ENCODE measurements at places on chromosomes 6 and 20.

GRCh38 chr6:96157018-96157565 lies 141.3 kb downstream of the FUT9 start:
- DNase-seq: no peak

DNA sequence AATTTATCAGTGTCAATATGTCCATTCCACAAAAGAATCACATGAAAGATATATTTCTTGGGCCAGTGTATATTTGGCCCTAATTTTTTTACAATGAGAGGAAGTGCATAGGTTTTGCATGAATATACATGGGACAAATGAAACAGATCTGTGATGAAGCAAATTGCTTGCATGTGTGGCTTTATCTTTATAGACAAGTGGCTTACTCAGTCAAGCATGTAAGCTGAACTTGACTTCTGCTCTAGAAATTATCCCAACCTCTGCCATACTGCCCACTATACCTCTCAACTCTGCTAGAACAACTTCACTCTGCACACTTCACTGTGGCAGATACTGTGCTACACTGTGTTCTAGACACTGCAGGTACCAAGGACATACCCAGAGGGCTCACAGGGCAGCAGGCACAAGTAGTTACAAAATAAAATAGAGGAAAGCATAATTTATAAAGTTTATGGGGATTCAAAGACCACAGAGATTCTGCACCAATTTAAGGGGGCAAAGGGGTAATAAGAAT lies 349.2 kb upstream of the HSF2 start:
- no peak for DNase-seq

DNA sequence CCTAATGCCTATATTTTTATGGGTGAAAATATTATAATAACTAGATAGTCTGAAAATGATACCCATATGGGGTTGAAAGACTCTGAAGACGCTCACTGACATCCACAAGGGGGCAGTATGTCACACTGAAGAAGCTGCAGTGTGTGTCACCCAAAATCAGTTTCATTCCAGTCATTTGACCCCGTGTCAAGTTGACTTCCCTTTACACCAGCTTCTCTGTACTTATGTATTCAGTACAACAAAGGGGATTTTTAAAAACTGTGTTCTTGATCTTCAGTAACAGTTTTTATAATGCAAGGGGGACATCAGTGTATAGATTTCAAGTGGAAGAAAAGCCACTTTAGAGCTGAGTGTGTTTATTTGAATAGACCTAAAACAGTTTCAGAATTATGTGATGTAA lies 19.3 kb downstream of the FAXC start:
- DNase-seq: peak; percentile 76

DNA sequence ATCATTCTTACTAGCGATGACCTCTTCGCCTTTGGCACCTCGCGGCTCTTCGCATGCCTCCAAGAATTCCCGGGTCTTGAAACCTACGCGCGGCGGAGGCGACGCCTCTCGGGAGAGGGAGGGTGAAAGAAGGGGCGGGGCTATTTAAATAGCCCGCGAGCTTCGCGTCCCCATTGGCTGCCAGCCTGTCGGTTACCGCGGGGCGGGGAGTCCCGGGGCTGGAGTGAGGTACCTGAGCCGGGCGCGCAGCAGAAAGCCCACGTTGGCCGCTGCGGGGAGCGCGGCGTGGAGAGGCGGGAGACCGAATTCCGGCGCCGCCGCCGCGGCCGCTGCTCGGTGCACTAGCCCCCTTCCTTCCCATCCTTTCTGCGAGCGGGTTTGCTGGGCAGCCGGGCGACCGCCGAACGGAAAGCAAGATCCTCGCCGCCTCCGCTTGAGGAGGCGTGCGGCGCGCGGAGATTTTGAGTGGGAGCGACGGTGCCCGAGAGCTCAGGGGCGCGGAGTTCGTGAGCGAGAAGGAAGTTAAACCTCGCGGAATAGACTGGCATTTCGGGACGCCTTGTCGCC lies at the start of gene BMP6:
Gene BMP6, plus strand, starts transcription at position 251 of the 567 bp plus-strand sequence. CDS start 857 bp downstream, outside the sequence.
- peak; percentile 76 for DNase-seq

DNA sequence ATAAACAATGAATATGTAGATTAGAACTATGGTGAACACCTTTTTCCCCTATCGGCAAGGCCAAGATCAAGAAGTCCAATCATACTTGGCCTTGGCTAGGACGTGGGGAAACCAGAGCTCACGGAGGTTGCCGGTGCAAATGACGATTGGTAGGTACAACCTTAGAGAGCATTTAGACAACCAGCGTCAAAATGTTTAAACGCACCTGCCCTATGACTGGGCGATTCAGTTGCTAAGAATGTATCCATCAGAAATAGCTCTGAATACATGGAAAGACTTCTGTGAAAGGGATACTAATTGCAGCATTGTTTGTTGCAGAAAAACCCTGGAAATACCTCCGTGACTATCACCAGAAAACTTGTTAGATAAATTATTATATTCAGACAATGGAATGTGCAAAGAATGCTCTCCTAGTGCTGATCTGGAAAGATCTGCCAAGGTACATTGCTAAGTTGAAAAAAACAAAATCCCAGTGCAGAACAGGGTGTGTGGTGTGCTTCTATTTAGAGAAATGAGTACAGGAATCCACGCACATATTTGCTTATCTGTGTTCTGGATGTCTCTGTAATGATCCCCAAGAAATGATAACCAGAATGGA lies 48.0 kb upstream of the PTPN1 start:
- DNase-seq: no peak

DNA sequence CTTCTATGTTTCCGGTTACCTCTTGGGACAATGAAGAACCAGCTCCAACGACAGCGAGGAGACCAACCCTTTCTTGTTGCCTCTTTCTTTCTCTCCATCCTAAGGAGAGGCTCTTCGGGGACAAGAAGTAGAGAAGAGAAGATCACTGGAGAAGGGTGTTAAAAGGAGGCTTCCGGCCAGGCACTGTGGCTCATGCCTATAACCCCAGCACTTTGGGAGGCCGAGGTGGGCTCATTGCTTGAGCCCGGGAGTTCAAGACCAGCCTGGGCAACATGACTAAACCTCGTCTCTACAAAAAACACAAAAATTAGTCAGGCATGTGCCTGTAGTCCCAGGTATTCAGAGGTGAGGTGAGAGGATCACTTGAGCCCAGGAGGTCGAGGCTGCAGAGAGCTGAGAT lies 90.8 kb upstream of the TNFAIP3 start:
- no peak for DNase-seq

GRCh38 chr6:25556516-25556915 lies 95.5 kb upstream of the SCGN start:
- peak; percentile 85 for DNase-seq

DNA sequence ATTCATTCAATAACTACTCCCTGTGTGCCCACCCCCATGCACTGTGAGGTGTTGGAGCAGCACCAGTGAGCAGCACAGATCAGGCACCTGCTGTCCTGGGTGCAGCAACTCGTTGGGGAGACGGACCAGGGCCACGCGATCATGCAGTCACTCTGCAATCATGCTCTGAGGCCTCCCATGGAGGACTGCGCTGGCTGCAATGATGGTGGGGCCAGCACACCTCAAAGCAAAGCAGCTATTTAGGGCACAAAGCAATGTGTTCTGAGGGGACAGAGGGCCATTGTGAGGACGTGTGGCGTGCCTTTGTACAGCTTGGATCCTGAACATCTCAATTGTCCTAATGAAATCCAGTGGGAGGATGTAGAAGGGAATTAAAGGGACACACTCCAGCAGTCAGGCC lies 41.0 kb upstream of the MPC1 start:
- DNase-seq: no peak

DNA sequence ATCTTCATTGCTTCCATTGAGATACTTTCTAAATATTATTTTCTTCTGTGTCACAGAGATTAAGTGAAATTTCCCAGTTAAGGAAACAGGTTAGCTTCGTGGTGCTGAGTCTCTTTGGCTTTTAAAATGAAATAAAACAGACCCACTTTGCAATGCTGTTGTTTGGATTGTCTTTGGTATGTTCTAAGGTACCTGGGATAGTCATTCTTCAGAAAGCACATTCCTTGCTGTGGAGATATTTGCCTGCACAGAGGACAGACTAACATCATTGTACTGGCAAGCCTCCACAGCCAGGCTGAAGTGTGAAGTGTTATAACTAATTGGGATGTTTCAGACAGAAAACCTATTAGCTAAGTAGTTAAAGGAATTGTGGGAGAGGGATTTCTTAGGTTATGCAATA lies 148.8 kb upstream of the EPHA7 start:
- DNase-seq: no peak

DNA sequence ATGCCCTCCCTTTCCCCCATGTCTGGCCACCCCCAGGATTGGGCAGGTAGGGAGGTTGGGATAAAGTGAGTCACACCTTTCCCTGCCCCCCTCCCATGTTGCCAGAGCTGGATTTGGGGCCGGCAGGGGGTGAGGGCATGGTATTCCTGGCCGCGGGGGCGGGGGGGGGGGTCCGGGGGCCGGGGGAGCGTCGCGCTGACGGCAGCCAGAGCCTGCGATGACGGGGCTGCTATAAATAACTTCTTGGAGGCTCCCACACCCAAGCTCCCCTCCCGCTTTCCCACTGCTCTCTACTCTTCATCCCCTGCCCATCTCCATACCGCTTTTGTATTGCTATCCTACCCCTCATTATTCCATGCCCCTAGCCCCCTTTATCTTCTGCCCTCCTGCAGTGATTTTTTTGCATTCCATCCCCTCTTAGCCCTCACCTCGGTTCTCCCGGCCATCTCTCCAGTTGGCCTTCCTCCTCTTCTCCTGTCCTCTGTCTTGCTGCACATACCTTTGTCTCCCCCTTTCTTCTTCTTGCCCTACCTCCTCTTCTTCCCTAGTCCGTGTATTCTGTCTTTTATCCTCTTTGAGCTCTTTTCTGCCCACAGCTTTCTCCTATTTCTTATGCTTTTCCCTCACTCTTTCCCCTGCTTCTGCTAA lies 13.8 kb downstream of the SYNGAP1 start:
- DNase-seq: no peak

DNA sequence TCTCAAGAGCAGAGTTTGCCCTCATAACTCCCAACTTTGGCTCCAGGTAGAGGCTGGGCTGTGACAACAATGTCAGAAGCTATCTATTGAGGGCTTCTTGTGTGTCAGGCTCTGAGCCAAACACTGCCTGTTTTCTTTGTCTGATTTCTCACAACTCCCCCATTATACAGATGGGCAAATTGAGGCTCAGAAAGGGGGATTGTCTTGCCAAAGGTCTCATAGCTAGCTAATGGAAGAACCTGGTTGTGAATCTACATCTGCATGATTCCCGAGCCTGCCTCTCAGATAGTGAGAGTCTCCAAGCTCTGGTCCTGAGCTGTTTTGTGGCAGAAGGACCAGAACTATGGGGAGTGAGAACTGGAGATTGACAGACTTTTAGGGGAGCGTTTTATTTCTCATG lies 1.4 kb downstream of the CD40 start:
- DNase-seq: no peak

GRCh38 chr20:62329389-62330377 lies 26.9 kb downstream of the ADRM1 start:
- DNase-seq: no peak

DNA sequence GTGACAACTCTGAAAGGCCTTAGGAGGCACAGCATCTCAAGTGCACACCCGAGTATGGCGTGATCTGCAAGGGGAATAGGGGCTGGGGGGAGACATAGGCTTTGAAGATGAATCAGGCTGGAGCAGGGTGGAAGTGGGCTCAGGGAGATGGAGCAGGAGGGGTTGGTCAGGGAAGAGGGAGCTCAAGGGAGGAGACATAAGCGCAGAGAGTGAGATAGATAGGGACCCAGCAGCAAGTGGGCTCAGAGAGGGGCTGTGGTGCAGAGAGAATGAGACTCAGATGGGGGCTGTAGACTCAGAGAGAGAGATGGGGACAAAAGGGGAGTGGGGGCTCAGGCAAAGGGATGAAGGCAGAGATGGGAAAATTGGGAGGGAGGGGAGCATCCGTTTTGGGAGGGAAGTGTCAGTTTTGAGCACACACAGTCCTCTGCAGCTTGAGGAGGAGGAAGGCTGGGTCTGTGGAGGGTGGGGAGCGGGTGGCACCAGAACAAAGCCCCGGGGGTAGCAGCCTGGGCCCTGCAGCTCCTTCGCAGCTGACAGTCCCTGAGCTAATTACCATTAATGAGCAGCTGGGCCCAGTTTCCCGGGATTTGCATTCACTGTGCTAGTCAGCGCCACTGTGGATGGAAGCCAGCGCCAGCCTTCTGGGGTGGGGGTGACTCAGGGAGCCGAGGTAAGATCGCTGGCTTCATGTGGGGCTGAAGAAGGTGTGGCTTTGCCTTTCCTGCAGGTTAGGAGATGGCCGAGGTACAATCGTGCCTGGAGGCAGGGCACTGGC lies 18.7 kb downstream of the SRXN1 start:
- DNase-seq: no peak

Data from activated CD8-positive, alpha-beta T cell treated with anti-CD3 and anti-CD28 coated beads, Interleukin-2, amount 10 ng/mL, durations not matched to agents 7 days and 5 days (primary cell).